ENCODE measurements at places on chromosomes 12 and 14.

DNA sequence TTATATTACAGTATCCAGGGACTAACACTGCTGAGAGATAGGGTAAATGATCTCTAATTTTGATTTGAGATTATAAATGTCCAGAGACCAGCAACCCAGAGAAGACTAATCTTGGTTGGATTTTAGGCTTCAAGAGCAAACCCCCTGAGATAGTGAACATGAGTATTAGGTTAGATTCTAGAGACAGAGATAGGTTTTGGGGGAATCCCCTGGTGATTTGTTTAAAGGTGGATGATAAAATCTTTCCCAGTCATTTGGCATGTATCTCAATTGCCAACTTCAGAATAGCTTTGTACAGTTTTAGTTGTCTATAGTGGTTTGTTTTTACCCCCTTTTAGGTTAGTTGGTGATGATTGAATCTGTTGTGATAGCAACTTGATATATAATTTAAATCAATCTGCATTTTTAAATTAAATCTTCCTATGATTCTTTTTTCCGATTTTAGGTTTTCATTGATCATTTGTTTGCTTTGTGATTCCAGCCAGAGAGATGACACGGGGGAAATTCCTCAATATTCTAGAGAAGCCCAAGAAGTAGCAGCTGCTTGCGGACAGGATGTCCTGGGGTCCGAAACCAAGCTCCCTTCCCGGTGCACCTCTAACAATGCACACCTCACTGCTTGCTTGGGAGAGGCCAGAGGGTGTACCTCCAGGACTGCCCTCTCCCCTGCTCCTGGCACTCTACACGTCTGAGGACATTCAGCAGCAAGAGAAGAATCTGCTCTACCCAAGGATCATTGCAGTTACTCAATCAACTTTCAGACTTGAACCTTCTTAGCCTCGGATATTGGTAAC lies 40.6 kb upstream of the VSX2 start:
- no peak for DNase-seq

DNA sequence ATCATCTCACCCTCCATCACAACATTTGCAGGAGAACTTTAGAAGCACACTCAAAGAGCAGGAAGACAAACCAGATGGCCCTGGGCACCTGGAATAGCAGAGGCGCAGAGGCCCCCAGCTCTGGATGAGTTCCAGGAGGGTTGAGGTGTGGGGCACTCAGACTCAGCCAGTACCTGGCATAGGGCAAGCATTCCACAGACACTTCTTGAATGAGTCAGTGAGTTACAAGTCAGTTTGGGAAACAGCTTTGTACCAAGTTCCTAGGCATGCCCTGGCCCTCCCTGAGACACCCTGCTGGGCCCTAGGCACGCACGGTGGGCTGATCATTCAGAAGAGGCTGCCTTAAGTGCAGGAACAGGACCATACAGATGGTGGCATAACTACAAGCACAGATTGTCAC lies 54.3 kb downstream of the MAP3K9 start:
- DNase-seq, result no peak

DNA sequence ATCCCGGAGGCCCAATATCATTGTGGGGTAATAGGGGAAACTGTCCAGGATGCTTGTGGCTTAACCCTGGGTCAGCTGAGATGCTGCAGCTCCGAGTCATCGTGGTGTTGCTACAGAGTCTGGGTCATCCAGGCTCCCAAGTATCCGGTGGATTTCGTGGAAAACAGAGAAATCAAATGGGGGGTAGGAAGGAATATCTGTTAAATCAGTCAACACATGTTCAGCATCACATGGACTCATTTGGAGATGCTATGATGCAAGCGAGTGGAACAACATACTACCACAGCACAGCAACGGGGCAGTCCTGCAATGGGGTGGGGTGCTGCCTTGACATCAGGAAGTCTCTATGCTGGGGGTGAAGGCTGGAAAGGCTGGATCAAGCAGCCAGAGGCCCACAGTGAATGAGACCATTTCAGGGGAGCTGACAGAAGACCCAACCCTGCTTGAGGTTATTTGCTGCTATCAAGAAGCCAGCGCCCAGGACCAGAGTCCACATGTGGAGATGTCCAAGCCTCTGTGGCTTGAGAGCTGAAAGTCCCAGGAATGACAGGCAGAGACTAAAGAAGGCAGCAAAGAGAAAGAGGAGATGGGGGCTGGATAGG lies 22.9 kb downstream of the VDR start:
- DNase-seq, result no peak

- DNase-seq, result no peak
Measured at GRCh38 chr12:5870183-5870582, 74.9 kb downstream of the ANO2 start.

DNA sequence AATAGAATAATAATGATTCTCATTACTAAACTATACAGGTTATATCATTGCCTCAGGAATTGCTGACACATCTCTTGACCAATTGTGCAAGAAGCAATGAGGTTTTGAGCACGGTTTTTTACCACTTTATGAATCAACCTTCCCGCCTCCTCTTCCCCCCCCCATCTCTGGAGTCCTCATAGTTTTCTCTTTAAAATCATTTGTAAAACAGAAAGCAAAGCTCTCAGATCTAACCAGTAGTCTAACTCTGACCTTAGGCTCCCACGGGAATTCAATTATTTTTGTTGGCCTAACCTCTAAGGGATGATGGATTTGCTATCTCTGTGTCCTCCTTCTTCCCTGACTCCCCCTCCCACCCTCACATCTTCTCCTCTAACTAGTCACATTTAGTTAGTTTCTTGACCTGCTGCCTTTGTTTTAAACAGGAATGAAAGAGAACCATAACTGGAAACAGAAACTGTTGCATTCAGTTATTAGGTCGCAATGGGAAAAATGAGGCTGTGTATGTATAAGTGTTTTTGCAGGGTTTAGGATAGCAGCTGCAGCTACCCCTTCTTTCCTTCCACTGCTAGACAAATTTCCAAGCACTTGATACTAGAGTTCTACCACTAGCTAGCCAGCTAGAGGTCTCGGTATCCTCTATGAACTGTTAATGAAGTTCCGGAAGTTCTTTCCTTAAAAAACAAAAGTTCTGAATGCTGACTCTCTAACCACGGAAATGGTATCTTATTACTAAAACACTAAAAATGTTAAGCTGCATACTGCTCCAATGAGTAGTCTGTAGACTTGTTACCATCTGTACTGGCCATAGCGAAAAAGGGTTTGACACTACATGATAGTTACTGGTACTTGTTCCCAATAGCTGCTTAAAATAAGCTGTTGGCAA lies 65.4 kb downstream of the TAOK3 start:
- no peak for DNase-seq

DNA sequence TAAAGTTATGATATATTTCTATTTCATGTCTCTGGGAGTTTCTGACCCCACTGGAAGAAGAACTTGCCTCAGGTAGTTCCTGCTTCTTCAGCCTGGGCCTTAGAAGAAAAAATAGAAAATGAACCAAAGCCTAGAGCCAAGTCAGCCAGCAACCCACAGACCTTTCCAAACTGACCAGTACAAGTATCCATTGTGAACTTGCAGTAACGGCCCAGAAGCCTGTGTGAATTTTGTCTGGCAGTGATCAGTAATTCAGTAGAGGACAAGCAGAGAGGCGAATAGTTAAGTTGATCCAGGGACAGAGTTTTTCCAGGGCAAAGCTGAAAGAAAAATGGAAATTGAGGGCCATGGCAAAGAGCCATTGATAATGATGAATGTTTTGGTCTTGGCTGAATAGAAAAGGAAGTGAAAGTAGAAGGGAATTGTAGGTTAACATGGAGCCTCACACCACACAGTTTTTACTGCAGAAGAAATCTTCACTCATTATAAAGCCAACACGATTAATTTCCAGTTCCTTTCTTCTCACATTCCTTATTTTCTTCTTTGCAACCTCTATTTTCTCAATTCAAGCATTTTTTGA lies 311.8 kb downstream of the BTG1 start:
- DNase-seq, result no peak

DNA sequence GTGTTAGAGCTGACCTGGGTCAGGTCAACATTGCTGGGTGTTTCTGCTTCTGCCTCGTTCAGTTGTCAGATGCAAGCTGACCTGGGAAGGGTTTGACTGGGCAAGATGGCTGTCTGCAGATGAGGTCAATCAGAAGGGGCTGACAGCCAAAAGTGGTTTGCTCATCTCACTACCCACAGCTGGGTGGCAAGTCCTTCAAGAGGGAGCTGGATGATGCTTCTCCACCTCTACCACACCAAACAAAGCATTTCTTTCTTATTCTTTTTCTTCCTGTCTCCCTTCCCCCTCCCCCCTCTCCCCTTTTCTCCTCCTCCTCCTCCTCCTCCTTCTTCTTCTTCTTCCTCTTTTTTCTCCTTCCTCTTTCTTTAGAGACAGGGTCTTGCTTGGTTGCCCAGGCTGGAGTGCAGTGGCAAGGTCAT lies 268.2 kb upstream of the PLEKHG7 start:
- DNase-seq, result no peak

DNA sequence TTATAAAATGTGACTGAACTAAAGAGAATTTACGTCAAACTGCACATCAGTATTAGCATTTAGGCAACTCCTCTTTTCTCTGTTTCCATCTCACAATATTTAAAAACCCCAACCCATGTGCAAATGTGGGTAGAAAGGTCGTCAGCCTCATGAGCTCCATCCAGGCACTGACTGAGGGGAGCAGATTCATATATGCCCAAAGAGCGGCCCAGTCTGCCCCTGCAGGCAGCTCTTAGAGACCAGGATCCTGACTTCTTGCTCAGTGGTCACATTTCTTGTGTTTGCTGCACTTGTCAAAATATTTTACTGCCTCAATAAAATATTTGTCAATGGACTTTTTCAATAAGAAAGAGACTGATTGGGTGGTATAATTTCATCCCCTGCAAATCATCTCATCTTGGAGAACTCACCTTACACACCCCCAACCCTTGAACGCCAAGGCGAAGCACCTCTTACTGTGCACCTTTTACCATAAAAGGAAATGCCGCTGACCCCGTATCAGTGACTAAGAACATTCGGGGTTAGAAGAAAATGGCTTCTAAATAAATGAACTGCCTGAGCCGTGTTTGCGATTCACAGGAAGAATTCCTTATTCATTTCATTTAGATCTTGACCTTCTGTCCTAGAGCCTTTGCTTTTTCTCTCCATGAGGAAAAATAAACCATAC lies 418.8 kb downstream of the BCL11B start:
- no peak for DNase-seq

DNA sequence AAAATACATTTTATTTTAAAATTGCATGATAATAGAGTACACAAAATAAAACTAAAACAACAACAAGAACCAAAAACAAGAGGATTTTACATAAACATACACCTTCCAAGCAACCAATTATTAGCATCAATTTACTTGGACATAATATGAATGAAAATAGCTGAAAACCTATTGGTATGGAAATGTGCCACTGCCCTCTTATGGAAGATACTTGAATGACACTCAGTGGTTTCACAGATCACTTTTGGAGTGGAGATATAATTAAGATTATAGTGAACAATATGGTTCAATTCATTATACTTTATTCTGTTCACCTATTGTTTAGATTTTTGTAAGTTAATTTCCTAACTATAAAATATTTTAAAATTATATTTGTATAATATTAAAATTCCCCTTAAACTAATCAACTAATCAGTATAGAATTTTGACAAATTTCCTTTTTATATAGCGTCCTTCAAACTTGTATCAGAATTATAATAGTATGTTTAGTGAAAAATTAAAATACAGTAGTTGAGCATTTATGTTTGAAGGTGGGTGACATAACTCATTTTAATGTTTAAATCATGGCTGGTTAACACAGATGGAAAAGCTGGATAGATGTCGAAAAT lies 70.1 kb downstream of the SLC6A15 start:
- no peak for DNase-seq

DNA sequence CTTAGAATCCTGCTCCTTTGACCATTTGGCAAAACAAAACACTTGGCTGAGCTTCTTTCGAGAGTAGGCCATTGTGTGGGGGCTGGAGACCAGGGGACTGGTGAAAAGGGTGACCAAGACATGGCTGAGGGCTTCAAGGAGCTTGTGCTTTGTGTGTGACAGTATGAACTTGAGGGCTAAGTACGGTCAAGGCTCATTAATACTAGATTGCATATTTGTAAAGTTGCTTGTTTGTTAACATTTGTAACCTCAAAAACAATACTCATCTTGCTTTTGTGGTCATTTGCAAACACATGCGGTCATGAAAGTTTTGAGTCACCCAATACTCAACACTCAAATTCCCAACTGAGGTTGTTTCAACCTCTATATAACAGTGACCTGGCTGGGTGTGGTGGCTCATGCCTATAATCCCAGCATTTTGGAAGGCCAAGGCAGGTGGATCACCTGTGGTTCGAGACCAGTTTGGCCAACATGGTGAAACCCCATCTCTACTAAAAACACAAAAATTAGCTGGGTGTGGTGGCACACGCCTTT lies 42.5 kb downstream of the ZFYVE26 start:
- DNase-seq, result no peak

DNA sequence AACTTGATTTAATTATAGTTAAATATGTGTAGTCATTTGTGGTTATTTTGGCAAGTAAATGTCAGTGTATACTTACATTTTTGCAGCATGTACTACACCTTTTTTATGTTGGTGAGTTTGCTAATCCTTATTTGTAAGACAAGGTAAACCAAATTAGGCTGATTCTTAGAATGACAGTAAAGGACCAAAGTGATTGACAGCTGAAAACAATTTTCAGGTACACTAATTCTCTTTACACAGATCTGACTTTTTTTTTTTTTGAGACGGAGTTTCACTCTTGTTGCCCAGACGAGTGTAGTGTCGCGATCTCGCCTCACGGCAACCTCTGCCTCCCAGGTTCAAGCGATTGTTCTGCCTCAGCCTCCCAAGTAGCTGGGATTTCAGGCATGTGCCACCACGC lies 8.4 kb downstream of the SLC25A3 start:
- no peak for DNase-seq

DNA sequence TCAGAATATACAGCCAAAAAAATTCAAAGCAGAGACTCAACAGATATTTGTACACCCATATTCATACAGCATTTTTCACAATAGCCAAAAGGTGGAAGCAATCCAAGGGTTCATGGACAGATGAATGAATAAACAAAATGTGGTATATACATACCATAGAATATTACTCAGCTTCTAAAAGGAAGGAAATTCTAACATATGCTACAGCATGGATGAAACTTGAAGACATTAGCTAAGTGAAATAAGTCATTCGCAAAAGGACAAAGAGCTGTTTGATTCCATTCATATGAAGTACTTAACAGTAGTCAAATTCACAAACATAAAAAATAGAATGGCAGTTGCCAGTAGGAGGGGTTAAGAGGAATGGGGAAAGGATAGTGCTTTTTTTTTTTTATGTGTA lies 91.8 kb upstream of the ARID2 start:
- DNase-seq, result no peak

- DNase-seq, result no peak
Measured at GRCh38 chr14:102948698-102949061, 26.2 kb downstream of the AMN start.

DNA sequence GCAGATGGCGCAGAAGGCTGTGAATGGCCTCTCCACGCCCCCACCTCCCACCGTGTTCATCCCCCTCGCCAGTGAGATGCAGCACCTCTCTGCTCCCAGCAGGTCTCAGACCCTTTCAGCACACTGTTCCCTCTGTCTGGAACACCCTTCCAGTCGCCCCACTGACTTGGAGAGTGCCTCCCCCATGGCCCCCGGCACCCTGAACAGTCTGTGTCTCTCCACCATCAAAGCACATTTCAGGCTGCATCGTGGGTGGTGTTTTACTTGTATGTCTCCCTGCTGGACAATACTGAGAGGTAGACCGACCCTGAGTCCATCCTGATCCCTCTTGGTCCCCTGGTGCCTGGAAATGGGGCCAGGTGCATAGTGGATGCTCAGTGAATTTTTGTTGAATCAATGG lies 34.9 kb downstream of the CACNA2D4 start:
- no peak for DNase-seq

- DNase-seq, result no peak
Measured at GRCh38 chr12:41907021-41907420, 237.7 kb downstream of the GXYLT1 start.

All from stimulated activated CD8-positive, alpha-beta memory T cell treated with anti-CD3 and anti-CD28 coated beads, Interleukin-4, amount 100 ng/mL, for 1 hour (primary cell).